ENCODE measurements at places on chromosomes 7 and 10. TPM values are rescaled to one million over a fixed set of nuclear protein-coding genes. Genes with fewer than 3 reads are reported as not detected.

ASZ1 gene
- total RNA-seq: not detected

NUTM2E gene
- total RNA-seq: 0.28 TPM

NPY4R gene
- total RNA-seq: not detected

ZNF727 gene
- not detected for total RNA-seq

AGAP5 gene
- 3.1 TPM for total RNA-seq

NRAP gene
- total RNA-seq: not detected

ACHE gene
- 4.8 TPM for total RNA-seq

SEMA4G gene
- 7.6 TPM for total RNA-seq

PGAM2 gene
- total RNA-seq: 1.4 TPM

AKR1E2 gene
- 3.5 TPM for total RNA-seq

ZNF488 gene
- 7.7 TPM for total RNA-seq

ATRNL1 gene
- 17.6 TPM for total RNA-seq

CYP2E1 gene
- total RNA-seq: not detected

SPDYE6 gene
- total RNA-seq: not detected

MBLAC1 gene
- total RNA-seq: 1.7 TPM

MAPK8 gene
- total RNA-seq: 71.3 TPM

TRIM50 gene
- not detected for total RNA-seq

CPA5 gene
- not detected for total RNA-seq

CACUL1 gene
- 34.2 TPM for total RNA-seq

DOCK4 gene
- 26.9 TPM for total RNA-seq

CH25H gene
- 0.56 TPM for total RNA-seq

AGR3 gene
- not detected for total RNA-seq

TIAL1 gene
- 166 TPM for total RNA-seq

IDI2 gene
- not detected for total RNA-seq

OR2A42 gene
- not detected for total RNA-seq

Measured in H1 (cell line).